Mesenchymal stem cell (in vitro differentiated cells and primary cell): ENCODE measurements at places on chromosomes 3 and 15.

DNA sequence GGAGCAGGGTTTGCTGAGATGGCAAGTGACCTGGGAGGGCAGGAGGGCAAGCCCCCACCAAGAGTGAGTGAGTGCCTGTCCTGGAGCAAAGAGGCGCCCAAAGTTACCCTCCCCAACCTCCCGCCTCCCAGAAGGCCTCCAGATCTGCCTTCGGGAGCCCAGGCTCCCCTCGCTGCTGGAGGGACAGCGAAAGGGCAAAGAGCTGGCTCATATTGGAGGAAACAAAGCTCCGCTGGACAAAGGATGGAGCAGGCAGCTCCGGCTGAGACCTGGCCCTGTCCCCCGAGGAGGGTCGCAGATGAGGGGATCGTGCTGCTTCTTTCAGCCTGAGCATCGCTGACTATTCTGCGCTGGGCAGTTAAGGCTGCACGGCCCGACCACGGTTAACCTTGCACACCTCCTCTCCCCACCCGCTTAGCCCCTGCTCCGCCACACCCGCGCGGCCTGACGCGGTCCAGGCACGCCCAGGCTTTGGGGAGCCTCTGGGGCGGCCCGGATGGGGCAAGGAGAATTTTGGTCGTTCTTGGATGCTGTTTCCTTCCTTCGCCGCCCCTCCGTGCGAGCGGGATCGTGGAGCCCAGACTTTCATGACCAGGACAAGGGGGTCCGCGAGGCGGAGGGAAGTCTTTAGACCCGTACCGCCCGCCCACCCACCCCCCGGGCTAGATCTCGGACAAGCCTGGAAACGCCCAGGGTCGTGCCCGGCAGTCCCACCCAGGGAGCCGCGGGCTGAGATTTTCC is 651 bp downstream of the PLCD1 start:
- H3K4me3 ChIP-seq, result peak overlapping the region; percentile 80
- no peaks in the 10 kb centered on the region for H3K27me3 ChIP-seq
- H3K4me1 ChIP-seq, result peaks cover 26% of the 10 kb centered on the region
- no peaks in the 10 kb centered on the region for H3K36me3 ChIP-seq

DNA sequence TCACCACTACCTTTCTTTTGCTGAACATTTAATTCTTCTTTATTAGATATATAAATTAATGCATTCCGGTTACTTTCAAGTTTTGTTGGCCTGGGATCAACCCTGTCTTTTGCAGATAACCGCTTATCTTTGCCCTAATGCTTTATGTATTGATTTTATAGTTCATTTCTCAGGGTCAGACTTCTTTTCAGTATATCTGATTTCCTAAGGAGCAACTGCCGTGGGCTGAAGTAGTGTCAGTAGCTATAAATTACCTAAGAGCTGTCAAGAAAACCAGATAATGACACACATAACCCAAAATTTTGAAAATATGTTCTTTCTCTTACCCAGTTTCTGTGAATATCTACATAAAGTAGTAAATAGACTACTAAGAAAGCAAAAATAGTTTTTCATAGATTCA is 38.0 kb downstream of the COL6A5 start:
- DNase-seq, result no peak
- H3K27ac ChIP-seq, result no peak overlapping the region
- peaks cover 5% of the 10 kb centered on the region for H3K27me3 ChIP-seq
- no peak overlapping the region for H3K4me3 ChIP-seq
- no peaks in the 10 kb centered on the region for H3K36me3 ChIP-seq

GRCh38 chr15:60389261-60390077 is 8.3 kb downstream of the ANXA2 start:
- peaks cover 64% of the 10 kb centered on the region for H3K36me3 ChIP-seq
- H3K27me3 ChIP-seq, result no peaks in the 10 kb centered on the region
- peak overlapping the region; percentile 41 for H3K27ac ChIP-seq
- H3K4me3 ChIP-seq, result peak overlapping the region; percentile 72
- DNase-seq, result peak; percentile 46

DNA sequence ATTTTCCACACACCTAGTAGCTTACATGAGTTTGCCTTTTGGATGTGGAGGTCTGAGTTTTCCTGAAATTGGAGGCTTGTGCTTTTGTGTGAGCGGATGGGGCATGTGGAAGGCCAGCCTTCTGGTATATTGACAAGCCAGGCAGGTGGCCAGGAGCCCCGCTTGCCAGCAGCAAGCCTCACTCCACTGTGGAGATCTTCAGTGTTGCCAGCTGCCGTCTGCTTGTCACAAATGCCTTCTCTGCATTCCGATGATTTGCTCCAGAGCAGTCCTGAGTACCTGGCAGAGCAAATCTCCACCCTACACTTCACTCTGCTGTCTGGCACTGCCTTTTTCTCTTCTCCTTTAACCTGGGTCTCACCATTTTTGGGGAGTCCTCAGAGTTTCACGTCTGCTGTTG is 29.1 kb upstream of the CHST2 start:
- H3K27ac ChIP-seq, result no peak overlapping the region
- H3K4me1 ChIP-seq, result no peaks in the 10 kb centered on the region
- H3K27me3 ChIP-seq, result peaks cover 4% of the 10 kb centered on the region

DNA sequence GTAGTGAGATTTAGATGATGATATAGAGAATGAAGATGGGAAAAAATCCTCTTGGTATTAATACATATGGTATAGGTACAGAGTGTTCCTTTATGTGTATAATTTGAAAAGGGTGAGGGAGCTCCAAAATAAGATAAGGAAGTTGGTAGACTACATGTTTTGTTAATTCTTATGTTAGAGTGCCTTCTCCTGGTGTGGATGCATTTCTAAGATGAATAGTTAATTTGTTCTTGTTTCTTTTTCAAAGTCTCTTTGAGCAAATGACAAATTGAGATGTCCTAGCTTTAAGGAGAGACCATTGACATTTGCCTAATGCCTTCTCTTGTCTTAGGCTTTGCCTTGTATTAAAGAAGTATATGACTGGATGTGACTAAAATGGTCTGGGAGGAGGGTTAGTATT is 34.1 kb downstream of the AKAP13 start:
- no peaks in the 10 kb centered on the region for H3K27me3 ChIP-seq
- peak; percentile 38 for DNase-seq
- H3K27ac ChIP-seq, result no peak overlapping the region
- H3K4me3 ChIP-seq, result no peak overlapping the region
- H3K36me3 ChIP-seq, result no peaks in the 10 kb centered on the region

- no peak for DNase-seq
- peaks cover 27% of the 10 kb centered on the region for H3K4me1 ChIP-seq
- no peaks in the 10 kb centered on the region for H3K27me3 ChIP-seq
- peak overlapping the region; percentile 80 for H3K27ac ChIP-seq
- no peak overlapping the region for H3K4me3 ChIP-seq
Observed at GRCh38 chr15:64144565-64145281, 6.8 kb upstream of the SNX22 start.

GRCh38 chr15:69666441-69666882 is 213.8 kb downstream of the RPLP1 start:
- peaks cover 39% of the 10 kb centered on the region for H3K27me3 ChIP-seq
- peaks cover 5% of the 10 kb centered on the region for H3K4me1 ChIP-seq
- no peak overlapping the region for H3K27ac ChIP-seq
- DNase-seq, result peak; percentile 7

- DNase-seq, result no peak
- no peak overlapping the region for H3K27ac ChIP-seq
- H3K4me1 ChIP-seq, result no peaks in the 10 kb centered on the region
- H3K4me3 ChIP-seq, result no peak overlapping the region
- no peaks in the 10 kb centered on the region for H3K27me3 ChIP-seq
- H3K36me3 ChIP-seq, result peaks cover 5% of the 10 kb centered on the region
Observed at GRCh38 chr15:66894986-66895780, 170.2 kb upstream of the SMAD3 start.

GRCh38 chr15:96381463-96381862 is 51.0 kb downstream of the NR2F2 start:
- no peak for DNase-seq
- no peak overlapping the region for H3K27ac ChIP-seq
- H3K27me3 ChIP-seq, result no peaks in the 10 kb centered on the region
- no peaks in the 10 kb centered on the region for H3K36me3 ChIP-seq
- H3K4me3 ChIP-seq, result peak overlapping the region; percentile 33

GRCh38 chr15:94253742-94254141 is 22.4 kb downstream of the MCTP2 start:
- H3K36me3 ChIP-seq, result no peaks in the 10 kb centered on the region
- peak overlapping the region; percentile 11 for H3K4me3 ChIP-seq
- no peaks in the 10 kb centered on the region for H3K27me3 ChIP-seq
- DNase-seq, result no peak
- H3K27ac ChIP-seq, result no peak overlapping the region

- DNase-seq, result no peak
- H3K4me1 ChIP-seq, result no peaks in the 10 kb centered on the region
- H3K27me3 ChIP-seq, result no peaks in the 10 kb centered on the region
- peaks cover 16% of the 10 kb centered on the region for H3K36me3 ChIP-seq
Observed at GRCh38 chr15:101660005-101660404, 7.8 kb upstream of the TM2D3 start.

DNA sequence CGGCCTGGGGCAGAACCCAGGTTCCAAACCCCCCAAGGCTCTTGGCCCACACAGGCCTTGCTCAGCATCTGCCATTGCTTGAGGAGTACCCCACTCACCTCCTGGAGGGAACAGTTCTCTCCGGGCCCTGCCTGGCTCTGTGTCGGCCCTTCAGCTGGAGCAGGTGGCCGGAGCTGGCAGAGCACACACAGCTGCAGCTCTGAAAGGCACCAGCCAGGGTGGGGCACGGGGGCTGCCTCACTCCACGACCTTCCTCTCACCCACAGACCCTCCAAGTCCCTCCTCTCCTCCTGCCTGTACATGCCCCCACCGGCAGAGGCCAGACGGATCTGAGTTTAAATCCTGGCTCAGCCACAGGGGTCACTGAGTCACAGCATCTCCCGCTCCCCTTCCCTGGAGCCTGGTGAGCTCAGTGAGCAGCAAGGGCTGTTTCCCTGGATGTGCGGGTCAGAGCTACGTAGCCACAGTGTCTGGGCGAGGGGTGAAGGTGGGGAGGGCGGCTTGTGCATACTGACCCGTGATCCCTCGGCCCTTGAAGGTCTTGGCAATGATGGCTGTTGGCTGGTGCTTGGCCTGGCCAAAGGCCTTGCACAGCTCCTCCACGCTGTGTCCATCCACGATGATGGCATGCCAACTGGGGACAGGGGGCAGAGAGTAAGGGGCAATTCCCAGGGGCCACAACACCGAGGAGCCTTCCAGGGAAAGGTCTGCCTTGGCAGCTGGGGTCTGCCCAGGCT is 23.0 kb downstream of the TKT start:
- peaks cover 86% of the 10 kb centered on the region for H3K36me3 ChIP-seq
- H3K27me3 ChIP-seq, result no peaks in the 10 kb centered on the region
- H3K4me1 ChIP-seq, result peaks cover 41% of the 10 kb centered on the region
- DNase-seq, result no peak
- peak overlapping the region; percentile 56 for H3K27ac ChIP-seq
